ENCODE measurements at places on chromosomes 11 and 22.
A peak's percentile ranks its signal among the peaks of the same experiment; 100 is the strongest.

DNA sequence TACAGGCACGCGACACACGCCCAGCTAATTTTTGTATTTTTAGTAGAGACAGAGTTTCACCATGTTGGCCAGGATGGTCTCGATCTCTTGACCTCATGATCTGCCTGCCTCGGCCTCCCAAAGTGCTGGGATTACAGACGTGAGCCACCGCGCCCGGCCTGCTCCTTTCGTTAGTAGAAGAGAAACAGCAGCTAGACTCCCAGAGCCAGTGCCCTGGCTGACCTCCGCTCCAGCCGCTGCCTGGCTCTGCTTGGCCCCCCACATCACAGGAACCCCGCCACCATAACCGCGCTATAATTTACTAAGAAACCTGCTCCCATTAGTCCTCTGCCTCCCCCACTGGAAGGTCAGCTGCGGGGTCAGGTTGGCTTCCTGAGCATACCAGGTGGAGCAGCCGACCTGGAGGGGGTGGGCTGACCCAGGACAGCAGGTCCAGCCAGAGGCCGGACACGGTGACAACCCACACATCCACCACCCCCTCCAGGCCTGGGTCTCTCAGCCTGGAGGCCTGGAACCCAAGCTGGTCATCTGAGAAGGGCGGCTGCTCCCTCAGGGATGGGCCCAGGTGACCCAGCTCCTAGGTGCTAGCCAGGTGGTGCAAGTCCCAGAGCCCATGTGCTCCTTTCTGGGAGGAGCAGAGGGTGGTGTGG lies 7.5 kb upstream of the POLDIP3 start:
- no peak for DNase-seq

GRCh38 chr11:22577854-22578253 lies 47.8 kb downstream of the FANCF start:
- no peak for DNase-seq

- DNase-seq: peak; percentile 46
These were observed 25.0 kb upstream of the SUSD2 start for GRCh38 chr22:24156141-24156912.

- DNase-seq: no peak
These were observed 859 bp upstream of the BIRC3 start for GRCh38 chr11:102316346-102316904.

- DNase-seq: no peak
These were observed 104.8 kb downstream of the NECTIN1 start for GRCh38 chr11:119624102-119624615.

GRCh38 chr11:134659882-134660281 lies 247.8 kb upstream of the B3GAT1 start:
- DNase-seq: no peak

- DNase-seq: peak; percentile 68
These were observed 101.0 kb downstream of the PTPRJ start for GRCh38 chr11:48081151-48082010.

DNA sequence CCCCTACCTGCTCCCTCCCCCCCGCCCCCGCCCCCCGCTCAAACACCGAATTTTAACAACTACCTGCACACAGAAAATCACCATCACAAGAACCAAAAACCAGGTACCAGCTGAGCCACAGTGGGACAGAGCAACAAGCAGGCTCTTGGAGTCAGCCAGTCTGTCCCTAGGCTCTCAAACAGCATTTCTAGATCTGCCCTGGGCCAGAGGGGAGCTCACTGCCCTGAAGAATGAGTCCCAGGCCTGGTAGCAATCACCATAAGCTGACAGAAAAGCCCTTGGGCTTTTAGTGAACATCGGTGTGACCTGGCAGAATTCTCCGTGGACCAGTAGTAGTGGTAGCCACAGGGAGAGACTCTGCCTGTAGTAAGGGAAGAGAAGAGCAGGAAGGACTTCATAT lies 58.3 kb downstream of the C11orf87 start:
- DNase-seq: no peak

- no peak for DNase-seq
These were observed 137.3 kb downstream of the WNT11 start for GRCh38 chr11:76069001-76069400.

DNA sequence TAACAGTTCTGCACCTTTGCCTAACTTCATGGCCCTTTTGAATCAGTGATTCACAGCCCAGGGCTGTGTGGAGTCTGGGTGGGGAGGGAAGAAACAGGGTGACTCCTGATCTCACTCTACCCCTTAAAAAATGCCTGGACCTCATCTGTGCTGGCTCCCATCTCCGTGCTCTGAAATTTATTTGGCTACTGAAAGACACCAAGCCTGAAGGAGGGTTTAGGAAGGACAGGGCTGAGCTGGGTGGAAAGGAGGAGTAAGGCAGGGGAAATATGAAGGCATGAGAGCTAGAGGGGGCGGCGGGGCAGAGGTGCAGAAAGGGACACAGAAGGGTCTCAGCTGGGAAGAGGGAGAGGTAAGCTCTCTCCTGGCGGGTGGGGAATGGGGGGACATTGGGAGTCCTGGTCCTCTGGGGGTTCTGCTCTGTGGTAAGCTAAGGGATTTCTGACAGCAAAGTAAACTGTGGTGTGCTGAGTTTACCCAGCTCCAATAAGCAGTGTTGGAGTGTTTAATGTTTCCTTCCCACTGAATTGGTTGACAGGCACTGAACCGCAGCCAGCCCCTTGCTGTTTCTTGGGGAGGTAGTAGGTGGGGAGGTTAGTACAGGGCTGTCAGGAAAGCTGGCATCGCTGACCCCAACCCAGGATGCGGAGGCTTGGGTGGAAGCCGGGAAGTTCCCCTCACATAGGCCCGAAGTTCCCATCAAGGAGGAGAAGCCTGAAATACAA lies 71.1 kb downstream of the RPUSD4 start:
- no peak for DNase-seq

DNA sequence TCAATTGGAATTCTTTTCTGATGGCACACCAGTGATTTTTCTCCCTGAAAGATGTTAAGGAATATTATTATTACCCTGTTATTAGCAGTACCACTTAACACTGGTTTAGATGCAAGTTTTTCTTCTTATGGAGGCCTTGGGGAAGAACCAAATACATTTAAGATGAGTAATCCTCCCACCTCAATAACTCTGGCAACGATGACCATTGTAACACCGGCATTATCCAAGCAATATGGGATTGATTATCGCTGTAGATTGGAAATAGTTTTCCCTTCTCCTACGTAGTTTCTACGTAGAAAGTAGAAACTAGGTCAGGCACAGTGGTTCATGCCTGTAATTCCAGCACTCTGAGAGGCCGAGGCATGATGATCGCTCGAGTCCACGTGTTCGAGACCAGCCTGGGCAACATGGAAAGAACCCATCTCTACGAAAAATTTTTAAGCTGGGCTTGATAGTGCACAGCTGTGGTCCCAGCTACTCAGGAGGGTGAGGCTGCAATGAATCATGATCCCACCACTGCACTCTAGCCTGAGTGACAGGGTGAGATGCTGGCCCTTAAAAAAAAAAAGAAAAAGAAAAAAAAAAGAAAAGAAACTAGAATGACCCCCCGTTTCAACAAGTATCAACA lies 45.5 kb downstream of the PACSIN2 start:
- peak; percentile 80 for DNase-seq

GRCh38 chr11:120074076-120074475 lies 63.8 kb downstream of the TRIM29 start:
- DNase-seq: no peak

- DNase-seq: no peak
These were observed 67.3 kb downstream of the RSF1 start for GRCh38 chr11:77753230-77753629.

GRCh38 chr11:46659908-46660307 lies 40.5 kb downstream of the ARHGAP1 start:
- DNase-seq: peak; percentile 50

DNA sequence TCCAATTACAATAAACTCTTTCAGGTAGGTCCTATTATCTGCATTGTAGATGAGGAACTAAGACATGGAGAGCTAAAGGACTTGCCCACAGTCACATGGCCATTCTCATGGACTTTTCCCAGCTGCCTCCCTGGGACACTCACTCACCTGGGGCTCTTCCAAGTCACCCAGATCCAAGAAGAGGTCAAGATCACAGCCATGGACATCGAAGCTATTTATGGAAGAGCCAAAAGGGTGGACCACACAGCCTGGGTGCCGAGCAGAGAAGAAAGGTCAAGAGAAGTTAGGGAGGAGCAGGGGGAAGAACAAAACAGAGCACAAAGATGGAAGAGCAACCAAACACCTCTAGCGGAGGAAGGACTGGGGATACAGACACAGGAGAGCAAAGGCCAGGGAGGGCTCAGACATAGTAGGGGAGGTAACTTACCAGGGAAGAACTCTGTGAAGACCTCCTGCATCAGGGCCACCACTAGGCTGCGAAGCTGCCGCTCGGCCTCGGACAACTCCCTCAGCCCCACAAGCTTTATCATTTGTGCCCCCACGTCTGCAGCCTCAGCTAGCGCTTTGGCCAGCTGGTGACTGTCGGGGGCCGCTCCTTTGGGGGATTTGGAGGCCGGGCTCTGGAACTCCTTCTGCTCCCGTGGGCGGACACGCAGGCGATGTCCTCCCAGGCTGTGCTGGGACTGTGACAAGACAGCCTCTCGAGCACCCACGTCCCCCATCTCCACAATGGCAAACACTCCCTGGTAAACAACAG lies 7.4 kb upstream of the EEF1G start:
- no peak for DNase-seq

DNA sequence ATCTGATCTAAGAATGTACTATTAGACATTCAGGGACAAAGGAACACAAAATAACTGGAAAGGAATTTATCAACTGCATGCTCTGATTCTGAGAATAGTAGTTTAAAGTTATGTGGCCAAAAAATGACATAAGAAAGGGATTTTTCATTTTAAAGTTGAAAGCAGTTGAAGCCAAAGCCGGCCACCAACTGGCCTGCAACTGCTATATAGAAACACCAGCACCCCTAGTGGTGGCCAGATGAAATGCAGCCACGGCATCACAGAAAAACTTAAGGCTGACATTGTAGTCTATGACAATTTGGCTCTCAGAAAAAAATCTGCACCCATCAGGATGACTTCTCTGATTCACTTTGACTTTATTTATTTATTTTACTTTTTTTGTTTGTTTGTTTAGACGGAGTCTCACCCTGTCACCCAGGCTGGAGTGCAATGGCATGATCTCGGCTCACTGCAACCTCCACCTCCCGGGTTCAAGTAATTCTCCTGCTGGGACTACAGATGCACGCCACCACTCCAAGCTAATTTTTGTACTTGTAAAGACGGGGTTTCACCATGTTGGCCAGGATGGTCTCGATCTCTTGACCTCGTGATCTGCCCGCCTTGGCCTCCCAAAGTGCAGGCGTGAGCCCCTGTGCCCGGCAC lies 59.2 kb downstream of the SLC35F2 start:
- peak; percentile 69 for DNase-seq

DNA sequence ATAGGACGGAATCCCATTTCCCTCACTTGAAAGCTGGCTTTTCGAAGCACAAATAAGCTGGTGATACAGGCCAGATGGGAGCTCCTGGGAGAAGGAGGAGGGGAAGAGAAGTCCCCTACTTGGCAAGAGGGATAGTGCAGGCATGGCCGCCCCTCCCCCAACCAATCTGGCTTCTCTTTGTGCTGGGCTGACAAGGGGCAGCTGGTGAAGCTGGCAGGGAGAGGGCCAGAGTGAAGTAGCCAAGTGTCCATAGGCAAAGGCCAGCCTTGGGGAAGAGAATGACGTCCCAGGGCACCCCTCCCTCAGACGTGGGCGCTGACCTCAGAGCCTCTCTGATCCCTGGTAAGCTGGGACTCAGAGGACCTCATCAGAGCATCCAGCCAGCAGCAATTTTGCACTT lies 78.7 kb upstream of the GRAMD1B start:
- DNase-seq: no peak

- DNase-seq: peak; percentile 9
These were observed 93.8 kb downstream of the KCNC1 start for GRCh38 chr11:17828311-17828751.

DNA sequence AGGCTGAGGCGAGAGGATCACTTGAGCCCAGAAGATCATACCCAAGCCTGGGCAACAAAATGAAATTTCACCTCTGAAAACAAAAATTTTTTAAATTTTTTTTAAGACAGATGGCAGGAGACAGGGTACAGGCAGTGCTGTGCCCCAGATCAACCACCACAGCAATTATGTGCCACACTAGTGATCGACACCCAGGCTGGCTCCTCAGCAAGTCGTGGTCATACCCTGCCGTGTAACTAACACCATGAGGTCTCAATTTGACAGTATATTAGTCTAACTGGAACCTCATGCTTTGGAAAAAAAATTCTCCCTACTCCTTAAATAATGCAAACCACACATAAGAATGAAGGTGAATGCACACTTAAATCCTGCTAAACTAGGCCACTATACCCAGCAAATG lies 8.3 kb downstream of the SF3A1 start:
- no peak for DNase-seq

GRCh38 chr22:32106930-32107329 lies 52.2 kb downstream of the C22orf42 start:
- peak; percentile 22 for DNase-seq

GRCh38 chr22:46092670-46093410 lies 57.5 kb upstream of the PPARA start:
- no peak for DNase-seq

GRCh38 chr11:120032766-120033390 lies 105.0 kb downstream of the TRIM29 start:
- DNase-seq: no peak

- peak; percentile 44 for DNase-seq
These were observed 224.7 kb downstream of the SNX19 start for GRCh38 chr11:130691581-130691980.

DNA sequence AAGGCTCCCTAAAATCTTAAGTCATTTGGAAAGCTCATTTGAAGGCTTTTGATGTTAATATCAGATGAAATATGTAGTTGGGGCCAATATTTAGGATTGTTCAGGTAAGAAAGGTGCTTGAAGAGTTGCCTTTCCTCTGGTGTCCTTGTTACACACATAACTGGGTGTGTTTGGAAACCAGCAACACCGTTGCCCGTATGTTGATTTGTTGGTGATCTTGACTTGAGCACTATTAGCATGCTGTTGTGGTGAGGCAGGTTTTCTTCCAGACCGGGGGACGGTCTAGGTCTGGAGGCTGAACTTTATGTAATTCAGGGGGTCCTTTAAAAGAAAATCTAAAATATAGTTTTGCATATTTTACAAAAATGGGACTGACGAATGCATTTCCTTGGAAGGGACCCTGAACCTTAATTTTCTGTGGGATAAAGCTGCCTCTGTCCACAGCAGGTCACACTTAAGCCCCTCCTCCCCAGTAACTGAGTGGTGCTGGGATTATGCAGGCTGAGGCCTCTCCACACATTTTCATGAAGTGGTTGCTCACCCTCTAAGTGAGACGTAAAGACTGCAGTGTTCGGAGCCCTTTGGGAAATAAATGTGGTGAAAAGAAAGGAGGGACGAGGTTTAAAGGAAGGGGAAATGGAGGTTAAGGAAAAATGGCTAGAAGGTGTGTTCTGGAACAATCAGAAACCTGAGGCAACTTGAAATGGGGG lies 1.8 kb downstream of the YWHAH start:
- no peak for DNase-seq

Data from fibroblast of skin of scalp (primary cell).